ENCODE measurements at places on chromosomes 6 and 20.

GRCh38 chr6:1231941-1232340 is 80.0 kb upstream of the FOXQ1 start:
- DNase-seq = no peak

GRCh38 chr6:119856136-119856535 is 506.6 kb upstream of the MAN1A1 start:
- DNase-seq = no peak

DNA sequence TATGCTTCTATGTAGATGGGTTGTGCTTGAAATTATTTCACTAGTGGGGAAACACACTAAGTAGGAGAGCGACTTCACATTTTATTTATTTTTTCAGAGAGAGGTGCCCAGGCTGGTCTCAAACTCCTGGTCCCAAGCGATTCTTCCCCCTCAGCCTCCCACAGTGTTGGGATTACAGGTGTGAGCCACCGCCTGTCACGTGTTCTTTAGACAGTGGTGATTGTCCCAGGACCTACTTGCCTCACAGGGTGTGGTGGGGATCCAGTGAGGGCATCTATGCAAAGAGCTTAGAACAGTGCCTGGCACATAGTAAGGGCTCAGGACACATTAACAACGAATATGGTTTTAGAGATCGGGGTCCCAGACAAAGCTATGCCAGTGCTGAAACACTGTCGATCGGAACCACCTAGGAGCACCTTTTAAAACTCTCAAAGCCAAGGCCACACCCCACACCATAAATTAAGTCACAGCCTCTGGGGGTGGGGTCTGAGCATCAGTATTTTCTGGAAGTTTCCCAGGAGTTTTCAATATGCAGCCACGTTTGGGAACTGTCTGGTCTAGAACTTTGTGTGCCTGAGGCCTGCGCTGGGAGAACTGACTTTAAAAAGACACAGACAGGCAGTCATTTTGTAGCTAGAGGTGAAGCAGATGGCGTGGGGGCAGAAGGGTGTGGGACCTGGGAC is 4.8 kb upstream of the BCAS4 start:
- DNase-seq = no peak

DNA sequence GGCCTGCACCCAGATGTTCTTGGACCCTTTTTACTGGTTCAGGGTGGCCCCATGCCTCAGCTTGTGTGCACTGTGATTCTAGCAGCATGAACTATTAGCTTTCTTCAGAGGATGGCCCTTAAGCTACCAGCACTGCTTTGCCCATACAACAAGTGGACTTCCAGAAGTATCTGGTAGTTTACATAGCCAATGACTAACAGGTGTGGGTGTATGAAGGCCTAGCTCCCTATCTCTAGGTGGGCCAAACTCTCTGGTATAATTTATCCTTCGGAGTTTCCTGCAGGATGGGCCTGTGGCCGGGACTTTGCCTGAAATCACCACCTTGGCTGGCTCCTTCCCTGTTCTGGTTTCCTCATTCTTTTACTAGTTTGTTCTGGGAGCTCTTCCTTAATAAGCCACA is 26.1 kb upstream of the JAG1 start:
- DNase-seq = no peak

DNA sequence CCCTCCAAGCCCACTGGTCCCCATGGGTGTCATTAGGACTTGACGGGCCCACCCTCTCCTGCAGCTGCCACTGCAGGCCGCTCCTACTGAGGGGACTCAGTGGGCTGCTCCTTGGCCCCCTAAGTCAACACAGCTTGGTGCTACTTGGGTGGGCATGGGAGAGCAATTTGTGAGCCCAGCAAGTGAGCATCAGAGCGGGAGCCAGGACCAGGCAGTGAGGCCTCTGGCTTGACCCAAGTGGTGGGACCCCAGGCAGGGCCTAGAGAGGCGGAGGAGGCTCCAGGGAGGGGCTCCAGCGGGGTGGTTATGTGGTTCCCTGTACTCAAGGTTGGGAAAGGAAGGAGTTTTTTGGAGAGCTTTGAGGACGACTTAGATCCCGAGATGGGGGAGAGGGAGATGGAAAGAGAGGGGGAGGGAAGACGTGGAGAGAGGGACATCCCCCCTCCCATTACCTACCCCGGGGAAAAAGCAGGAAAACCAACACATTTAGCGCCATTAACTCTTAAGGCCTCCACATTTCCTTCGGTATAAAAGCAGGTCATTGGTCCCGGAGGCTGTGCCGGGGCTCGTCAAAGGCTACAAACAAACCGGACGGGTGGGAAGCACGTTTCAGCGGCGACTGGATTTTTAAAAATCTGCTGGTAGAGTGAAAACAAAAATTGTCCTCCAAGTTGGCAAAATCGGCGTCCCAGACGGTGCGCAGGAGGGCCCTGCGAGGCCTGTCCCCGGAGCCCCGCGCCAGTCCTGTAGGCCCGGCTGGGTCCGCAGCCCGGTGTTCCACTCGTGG is 8.8 kb downstream of the FOXC1 start:
- no peak for DNase-seq

DNA sequence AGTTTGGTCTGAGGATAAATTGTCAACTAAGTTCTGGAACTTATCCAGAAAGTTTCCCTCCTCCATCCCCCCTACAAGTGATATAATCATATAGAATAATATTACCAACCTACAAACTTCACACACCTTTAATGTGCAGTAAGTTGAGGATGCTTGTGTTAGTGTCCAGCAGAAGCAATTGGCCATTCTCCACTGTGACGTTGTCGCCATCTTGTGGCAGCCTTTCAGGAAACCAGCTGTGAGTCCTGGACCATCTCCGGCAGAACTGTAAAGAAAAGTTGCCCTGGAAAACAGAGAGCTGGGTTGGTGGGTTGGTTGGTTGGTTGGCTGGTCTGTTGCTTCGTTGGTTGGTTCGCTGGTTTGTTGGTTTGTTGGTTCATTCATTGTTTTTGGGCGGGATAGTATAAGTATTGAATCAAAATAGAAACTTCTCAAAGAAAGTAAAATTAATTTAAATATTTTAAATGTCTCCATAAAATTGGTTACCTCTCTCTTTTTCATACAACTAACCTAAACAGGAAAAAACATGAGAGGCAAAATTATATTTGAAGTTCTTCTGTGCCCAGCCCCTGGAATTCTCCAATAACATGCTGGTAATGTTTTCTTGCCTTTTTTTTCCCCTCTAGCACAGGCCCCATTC is 127.5 kb downstream of the PKHD1 start:
- DNase-seq = no peak

- no peak for DNase-seq
Measured at GRCh38 chr20:33337119-33337518, 54.1 kb downstream of the BPIFB1 start.

DNA sequence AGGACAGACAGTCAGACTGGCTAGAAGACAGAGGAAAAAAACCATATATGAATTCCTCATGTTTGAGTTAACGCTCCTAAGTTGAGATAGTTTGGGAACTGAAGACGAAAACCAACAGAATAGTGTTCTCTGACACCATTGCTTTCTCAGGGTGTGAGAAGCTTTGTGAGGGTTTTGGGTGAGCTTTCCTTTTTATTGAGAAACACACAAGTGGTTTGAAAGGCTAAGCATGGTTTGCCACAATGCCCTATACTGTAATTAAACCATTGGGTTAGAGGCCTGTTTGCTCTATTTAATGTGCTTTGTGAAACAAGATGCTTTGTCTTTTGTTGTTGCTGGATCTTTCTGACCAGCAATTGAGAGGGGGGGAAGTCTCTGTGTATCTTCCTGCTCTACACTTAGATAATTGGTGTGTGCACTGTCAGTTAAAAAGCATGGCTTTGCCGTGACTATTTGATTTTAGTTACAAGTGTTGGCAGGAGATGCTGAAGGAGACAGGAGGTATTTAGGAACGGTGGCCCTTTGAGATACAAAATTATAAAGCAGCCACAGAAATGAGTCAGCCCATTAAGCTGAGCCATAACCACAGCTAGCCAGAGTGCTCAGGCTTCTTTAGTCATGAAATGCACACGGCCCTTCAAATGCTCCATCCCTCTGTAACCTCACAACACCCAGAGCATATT is 273.0 kb upstream of the PREP start:
- no peak for DNase-seq

- DNase-seq = no peak
Measured at GRCh38 chr20:51487565-51488268, 54.8 kb downstream of the NFATC2 start.

GRCh38 chr6:63571361-63572043 is 778 bp upstream of the LOC128125822 start:
- DNase-seq = no peak

DNA sequence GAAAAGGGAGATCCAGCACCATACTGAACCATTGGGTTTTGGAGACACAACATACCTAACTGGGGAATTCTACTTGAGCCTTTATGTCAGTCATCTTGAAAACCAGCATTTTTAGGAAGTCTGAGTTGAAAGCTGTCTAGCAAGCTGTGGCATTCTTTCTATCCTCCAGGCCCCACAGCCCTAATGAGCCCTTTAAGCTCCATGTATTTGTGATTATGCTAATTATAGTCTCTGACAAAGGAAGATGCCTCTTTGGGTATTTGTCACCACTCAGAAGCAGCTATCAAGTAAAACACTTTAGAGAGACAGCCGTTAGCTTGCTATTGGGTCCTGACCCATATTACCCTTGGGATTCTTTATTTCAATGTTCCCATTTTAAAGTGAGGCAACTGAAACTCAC is 159.5 kb upstream of the MANEA start:
- DNase-seq = no peak

DNA sequence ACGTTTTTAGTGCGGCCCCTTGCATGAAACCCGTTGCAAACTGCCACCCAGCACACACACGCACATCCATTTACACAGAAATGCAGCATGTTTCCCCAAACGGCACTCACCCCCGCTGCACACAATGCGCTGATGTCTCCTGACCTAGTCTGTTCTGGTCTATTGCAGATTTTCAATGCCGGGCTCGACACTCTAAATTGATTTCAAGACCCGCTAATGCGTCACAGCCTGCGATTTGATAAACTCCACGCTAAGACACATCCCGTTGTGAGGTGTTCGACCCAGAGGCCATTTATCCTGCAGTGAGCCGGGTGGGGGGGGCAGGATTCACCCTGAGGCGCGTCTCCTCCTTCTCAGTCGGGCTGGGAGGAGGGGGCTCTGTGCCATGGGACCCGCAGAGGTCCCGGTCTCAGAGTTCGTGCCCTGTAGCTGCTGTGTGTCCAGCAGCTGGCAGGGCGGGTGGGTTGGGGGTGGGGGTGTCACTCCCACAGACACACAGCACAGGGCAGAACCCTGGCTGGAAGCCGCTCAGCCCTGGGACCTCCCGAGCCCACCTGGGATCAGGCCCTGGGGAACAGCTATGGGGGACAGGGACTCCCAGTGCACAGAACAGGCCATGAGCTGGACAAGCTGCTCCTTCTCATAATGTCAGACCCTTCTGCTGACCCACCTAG is 367.9 kb downstream of the PREX1 start:
- DNase-seq = no peak

GRCh38 chr6:16766043-16766536 is 4.8 kb upstream of the ATXN1 start:
- DNase-seq = no peak

DNA sequence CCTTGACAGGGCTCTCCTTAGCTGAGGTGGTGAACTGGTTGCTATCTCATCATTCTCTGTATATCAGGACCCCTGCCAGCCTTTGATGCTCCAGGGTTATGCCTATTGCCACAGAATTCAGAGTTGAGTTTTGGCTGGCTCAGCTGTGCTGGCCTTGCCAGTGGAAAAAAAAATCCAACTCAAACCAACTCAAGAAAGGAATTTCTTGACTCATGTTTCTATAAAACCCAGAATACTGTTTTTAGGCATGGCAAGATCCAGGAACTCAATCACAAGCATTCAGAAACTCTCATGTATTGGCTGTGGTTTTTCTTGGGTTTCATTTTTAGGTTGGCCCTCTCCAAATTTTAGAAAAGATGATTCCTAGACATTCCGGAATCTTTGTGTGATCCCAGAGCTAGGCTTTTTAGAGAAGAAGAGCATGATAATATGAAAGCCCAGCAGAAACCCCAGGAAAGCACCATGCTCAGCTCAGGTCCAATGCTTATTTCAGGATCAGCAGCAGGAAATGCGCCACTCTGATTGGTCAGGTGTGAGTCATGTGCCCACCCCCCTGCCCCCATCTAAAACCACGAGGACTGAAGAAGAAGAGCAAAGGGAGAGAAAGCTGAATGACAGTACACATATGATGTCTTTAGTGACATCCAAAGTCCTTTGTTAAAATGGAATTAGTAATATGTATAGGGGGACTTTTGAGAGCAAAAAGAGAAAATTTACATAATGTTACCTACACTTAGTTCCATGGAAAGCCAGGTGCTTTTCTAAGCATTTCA is 122.9 kb downstream of the RNF144B start:
- no peak for DNase-seq

- DNase-seq = no peak
Measured at GRCh38 chr20:1651268-1652058, 6.1 kb downstream of the SIRPG start.

DNA sequence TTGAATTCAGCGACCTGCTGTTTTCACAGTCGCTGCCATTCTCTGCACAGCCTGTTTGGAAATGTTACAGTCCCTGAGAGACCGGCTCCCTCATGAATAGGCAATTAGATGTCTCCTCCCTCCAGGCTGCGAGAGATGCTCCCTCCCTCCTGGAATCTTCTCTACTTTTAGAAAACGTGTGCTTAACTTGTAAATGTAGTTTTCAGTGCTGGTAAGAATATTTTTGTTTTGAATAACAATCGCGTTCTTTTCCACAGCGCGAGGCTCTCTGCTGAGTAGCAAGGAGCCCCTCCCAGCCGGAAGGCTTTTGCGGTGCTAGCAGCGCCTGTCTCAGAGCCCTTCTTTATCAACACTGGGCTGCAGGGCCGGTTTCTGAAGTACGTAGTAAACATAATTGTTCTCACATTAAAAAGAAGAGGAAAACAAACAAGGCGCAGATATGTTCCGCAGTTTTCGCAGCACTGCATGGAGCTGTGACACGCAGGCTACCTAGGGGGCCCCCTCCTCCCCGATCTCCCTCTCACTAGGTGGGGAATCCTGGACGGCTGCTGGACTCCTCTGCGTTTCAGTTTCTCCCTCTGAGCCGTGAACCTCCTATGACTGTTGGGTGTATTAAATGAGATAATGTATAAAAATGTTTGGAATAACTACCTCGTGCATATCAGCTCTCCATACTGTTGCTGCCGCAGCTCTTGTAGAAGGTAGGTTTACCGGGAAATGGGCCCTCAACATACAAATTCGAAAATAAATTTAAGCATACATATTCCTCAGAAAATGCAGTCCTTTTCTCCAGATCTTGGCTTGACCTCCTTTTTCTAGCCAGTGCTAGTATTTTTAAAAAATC is 79.0 kb upstream of the SPACA1 start:
- DNase-seq = no peak

GRCh38 chr6:340991-341827 is 48.9 kb downstream of the DUSP22 start:
- no peak for DNase-seq

GRCh38 chr6:8075185-8075584 is 11.0 kb upstream of the BLOC1S5 start:
- no peak for DNase-seq

DNA sequence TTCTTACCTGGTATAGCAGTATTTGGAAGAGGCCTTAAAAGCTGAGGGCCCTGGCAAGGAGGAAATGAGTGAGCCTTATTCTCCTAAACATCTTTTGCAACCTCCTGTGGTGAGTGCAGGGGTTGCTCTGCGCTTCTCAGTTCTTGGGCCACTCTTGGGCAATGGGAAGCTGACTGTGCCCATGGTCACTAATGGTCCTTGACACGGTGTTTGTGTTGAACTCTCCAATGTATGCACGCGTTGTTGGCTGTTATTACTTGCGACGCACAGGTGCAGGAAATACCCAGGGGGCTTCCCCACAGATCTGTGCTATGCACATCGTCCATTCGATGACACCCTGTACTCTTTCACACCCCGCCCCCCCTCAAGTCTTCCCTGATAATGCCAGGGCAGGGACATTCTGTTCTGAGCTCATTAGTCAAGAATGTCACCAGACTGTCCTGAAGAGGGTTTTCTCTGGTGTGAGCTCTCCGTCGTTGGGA is 79.7 kb downstream of the EDN1 start:
- no peak for DNase-seq

- DNase-seq = no peak
Measured at GRCh38 chr6:130314271-130314670, 51.5 kb upstream of the TMEM200A start.

All from stimulated activated CD4-positive, alpha-beta T cell treated with anti-CD3 and anti-CD28 coated beads, Interleukin-1b, Interleukin-23, amount 100 ng/mL, for 1 hour (primary cell).